Activated T-cell treated with anti-CD3 and anti-CD28 coated beads for 4 hours (primary cell): ENCODE measurements at places on chromosomes 6 and 20.

DNA sequence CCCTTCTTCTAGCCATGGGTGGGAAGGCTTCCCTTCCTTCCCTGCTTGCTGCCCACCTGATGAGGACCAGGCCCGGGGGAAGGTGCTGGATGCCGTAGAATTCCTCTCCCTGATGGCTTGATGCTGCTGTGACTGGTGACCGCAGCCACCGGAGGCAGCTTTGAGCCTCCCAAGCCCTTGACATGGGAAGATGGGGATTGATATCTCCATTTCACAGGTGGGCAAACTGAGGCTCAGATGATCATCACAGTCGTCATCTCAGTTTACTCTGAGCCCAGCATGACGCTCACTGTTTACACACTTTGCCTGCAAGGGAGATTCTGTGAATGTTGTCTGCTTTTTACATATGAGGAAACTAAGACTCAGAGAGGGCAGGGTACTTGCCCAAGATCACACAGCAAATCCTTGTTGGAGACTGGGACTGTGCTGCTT, 43.9 kb downstream of the SRC start:
- DNase-seq: no peak

DNA sequence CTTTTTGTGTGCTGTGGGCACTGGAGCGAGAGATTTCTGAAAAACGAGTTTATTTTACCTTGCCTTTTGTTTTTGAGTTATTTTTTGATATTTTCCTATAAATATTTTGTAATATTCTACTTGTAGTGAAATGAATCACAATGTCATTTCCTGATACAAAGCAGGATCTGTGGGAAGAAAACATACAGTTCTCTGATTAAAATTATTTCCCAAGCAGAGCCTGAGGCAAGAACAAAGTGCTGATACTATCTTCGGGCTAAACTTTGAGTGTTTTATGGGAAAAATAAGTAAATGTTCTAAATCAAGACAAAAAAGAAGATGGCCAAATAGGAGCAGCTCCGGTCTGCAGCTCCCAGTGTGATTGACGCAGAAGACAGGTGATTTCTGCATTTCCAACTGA, 33.7 kb upstream of the ELOVL5 start:
- DNase-seq: no peak

DNA sequence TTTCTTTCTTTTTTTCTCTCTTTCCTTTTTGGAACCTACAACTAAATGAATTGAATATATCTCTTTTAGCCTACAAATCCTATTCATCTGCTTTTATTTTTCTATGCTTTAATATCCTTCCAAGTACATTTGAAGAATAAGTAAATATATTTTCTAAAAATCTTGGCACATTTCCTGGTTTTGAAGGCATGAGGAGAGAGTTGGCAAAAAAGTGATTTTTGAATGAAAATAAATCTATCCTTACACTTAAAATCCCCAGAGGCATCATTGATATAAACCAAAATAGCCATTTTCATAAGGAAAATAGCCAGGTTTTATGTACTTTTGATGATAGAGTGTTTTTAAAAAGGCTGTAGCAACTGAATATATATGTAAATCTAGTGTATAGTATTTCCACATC, 69.0 kb downstream of the SAMD5 start:
- DNase-seq: no peak

- no peak for DNase-seq
These were observed 89.9 kb downstream of the AKAP7 start for GRCh38 chr6:131225127-131225526.

- no peak for DNase-seq
These were observed 17.3 kb downstream of the TGM2 start for GRCh38 chr20:38147751-38148150.

GRCh38 chr20:64258071-64258823, 2.7 kb downstream of the PCMTD2 start:
- no peak for DNase-seq

DNA sequence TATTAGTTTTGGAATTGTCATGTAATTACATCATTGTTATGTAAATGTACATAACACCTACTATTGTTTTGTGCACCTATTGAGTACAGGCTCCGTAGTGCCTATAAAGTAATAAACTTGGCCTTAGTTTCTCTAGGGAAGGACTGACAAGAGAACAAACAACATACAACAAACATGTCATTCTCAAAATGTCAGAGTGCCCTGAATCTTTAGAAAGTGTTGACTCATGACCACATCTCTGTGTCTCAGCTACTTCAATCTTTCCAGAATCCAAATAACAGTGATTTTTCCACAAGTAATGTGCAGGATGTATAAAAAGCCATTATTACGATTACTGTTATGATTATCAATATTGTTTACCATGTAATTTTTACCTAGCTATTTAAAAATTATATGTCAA, 17.2 kb downstream of the LAMP5 start:
- DNase-seq: no peak

DNA sequence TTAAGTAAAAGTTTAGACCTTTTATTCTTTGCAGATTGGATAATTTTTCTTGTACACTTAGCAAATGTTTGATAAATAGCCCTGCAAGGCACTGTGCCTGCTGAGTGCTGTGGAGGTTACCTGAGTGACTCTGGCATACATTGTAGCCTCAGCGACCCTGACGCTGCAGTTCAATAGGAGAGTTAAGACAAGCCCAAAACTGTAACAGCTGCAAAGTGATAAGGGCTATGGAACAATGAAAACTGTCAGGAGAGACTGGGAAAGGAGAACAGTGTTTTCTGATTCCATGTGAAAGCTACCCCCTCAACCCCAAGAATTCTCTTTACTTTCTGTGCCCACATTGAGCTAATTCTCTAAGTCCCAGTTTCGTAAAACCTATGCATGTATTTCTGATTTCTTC, 22.2 kb downstream of the HIVEP1 start:
- DNase-seq: no peak

- no peak for DNase-seq
These were observed 216.9 kb upstream of the SMLR1 start for GRCh38 chr6:130610303-130610702.

DNA sequence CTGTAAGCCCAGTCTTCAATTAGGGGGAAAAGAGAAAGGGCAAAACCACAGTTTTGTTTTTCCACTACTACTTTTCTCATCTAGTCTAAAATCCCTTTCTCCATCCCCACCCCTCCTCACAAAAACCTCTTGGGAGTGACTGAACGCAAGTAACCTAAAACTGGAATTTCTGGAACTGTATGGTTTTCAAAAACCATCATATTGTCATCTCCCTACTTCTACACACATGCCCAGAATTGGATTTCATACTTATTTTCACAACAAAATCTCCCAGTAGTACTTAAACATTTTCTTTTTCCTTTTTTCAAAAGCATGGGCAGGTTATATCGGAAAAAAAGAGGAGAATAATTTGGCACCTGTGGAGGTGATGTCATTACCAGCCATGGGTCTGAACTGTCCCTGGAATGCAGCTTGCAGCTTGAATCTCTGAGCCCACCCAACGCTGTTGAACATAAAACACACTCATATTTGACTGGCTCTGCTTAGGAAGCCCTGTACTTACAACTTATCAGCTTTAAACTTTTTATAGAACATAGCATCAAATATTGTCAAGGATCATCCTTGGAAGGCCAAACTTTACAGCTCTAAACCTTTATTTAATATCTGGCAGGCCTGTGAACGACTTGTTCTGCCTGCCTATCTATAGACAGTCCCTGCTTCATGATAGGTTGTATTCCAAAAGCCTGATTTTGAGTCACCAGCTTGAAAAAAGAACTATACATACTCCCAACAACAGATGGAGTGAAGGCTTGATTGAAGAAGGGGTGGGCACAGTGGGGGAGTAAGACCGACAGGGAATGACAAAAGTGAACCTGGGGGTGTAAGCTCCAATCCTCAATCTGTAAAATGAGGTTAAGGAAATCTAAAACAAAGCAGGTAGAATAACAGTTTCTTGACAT, 59.3 kb downstream of the EPB41L2 start:
- no peak for DNase-seq

GRCh38 chr6:24329451-24329850, 28.4 kb downstream of the DCDC2 start:
- no peak for DNase-seq

- no peak for DNase-seq
These were observed 117.3 kb downstream of the ARHGAP18 start for GRCh38 chr6:129592516-129593232.

DNA sequence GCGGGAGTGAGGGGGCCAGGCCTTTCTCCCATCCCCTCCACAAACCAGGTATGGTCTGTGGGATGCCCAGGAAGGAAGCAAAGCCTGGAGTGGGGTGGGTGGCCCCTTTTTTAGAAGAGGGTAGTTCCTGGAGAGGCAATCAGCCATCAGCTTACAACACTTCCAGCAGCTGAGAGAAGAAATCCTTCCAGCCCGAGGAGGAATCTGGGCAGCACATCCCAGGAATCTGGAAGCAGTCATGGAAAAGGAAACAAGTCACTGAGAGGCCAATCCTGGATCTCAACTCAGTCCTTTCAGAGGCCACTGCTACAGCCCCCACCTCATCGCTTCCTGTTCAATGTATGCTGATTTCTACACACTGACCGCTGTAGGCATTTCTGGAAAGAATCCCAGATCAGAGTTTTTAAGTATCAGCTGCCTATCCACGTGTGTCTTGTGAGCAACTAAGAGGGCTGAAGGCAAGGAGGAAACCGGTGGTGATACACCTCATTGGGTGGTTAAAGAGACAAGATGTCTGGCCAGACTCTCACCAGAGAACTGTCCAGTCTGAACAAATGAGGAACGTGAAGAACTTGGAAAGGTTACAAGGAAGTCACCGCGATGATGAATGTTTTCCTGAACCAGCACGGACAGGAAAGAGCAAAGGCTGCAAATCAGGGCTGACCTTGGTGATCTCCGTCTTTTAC, 92.9 kb upstream of the SHLD1 start:
- DNase-seq: no peak

- DNase-seq: no peak
These were observed 305.5 kb downstream of the QKI start for GRCh38 chr6:163720005-163720404.

GRCh38 chr6:20096536-20096935, 115.7 kb downstream of the MBOAT1 start:
- no peak for DNase-seq

- no peak for DNase-seq
These were observed 4.9 kb downstream of the DDO start for GRCh38 chr6:110410511-110410910.

DNA sequence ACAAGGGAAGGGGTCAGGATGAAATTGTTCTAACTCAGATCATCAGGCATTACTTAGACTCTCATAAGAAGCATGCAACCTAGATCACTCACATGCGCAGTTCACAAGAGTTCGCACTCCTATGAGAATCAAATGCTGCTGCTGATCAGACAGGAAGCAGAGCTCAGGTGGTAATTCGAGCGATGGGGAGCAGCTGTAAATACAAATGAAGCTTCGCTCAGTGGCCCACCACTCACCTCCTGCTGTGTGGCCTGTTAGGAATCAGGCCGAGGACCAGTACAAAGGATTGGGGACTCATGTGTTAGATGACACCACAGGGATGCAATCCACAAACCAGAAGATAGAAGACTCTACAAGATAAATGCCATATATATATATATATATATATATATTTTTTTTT, 31.5 kb upstream of the TOP1 start:
- DNase-seq: no peak

DNA sequence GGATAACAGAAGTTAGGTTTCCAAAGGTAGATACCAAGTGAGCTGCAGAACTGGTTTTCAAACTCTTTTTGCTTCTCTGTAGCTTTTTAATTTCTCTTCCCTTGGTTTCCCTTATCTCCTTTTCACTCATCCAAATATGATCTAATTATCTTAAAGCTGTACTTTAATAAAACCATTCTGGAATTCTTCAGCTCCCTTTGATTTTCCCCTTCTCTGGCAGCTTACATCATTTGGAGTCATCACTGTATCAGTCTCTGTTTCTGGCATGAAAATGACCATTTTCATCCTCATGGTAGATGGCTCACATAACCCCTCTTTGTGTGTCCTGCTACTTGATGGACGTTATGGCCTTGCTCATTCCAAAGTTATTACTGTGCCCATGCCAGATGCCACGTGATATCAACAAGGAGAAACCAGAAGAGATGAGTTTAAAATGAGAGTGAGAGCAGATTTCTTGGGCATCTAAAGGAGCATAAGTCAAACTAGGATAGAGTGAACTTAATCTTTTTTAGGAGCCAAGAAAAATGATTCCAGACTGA, 620.2 kb downstream of the QKI start:
- DNase-seq: no peak

GRCh38 chr6:152648105-152648504, 10.9 kb upstream of the SYNE1 start:
- no peak for DNase-seq

GRCh38 chr6:130558131-130558530, 192.3 kb downstream of the TMEM200A start:
- DNase-seq: no peak

DNA sequence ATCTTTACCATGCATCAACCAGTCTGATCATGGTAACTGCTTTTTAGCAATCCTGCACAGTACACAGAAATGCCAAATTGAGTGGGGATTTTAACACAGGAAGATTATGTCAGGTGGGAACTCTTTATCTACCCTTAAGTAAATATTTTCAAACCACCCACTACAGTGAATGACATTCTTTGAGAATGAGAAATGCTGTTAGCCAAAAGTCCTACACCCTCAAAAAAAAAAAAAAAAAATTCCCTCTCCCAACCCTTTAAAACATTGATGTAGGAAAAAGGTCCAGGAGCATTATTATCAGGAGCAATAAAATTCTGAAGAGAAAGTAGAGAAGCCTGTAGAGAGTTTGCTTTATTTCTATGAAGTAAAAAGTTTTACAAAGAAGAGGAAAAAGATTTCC, 307.2 kb upstream of the THEMIS start:
- DNase-seq: no peak

DNA sequence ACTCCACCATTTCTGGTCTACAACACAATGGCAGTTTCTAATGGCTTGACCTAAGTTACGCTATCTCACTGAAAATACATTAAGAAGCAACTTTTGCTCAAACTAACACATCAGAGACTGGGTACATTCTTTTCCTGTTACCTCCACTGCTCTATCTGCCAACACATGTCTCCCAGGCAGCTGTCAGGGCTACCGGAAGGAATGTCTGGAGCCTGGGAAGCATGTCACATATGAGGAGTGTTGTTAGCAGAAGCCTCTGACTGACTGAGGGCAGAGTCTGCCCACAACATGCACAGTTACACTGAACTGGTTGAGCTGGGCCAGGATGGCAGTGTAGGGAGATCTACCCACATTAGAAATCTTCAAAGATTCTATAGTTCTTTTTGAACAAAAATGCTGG, 264.5 kb downstream of the KIF16B start:
- DNase-seq: no peak

GRCh38 chr20:60167812-60168211, 209.6 kb downstream of the CDH26 start:
- DNase-seq: no peak

GRCh38 chr6:142706210-142706609, 238.8 kb downstream of the HIVEP2 start:
- DNase-seq: no peak

- peak; percentile 9 for DNase-seq
These were observed 351.9 kb upstream of the PRND start for GRCh38 chr20:4369798-4370124.

GRCh38 chr6:132053511-132053910, 102.3 kb upstream of the CCN2 start:
- no peak for DNase-seq

GRCh38 chr20:5793916-5794315, 43.7 kb downstream of the SHLD1 start:
- no peak for DNase-seq

GRCh38 chr20:40238511-40238910, 450.5 kb downstream of the MAFB start:
- DNase-seq: no peak

GRCh38 chr6:144395014-144395413, 109.9 kb downstream of the UTRN start:
- DNase-seq: no peak
